Naive thymus-derived CD8-positive, alpha-beta T cell (primary cell): ENCODE measurements at places on chromosomes 5 and 9. TPM values are rescaled to one million over a fixed set of nuclear protein-coding genes. Genes with fewer than 3 reads are reported as not detected.

CEP72 gene
- 27.5 TPM for total RNA-seq

MPDZ gene
- not detected for total RNA-seq

SLC45A2 gene
- 0.93 TPM for total RNA-seq

GRCh38 chr9:135596211-135596610, 34.7 kb downstream of the PAEP start:
- DNase-seq: no peak

DNA sequence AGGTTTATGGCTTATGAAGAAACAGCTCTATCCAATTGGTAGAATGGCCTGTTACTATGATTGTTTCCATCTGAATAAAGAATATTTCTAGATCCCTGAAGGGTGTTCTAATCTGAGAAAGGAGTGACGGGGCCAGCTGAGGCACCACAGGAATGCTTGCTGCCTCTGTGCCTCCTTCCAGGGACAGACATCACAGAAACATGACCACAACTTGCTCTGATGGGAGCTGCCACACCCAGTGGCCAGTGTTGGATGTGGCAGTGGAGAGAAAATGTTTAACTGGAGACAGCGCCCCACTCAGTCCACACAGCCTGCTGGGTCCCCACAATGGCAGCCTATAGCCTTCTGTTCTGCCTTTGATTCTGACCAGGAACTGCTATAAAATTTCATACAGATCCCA, 38.6 kb upstream of the TESK1 start:
- DNase-seq: no peak
